Stimulated activated CD4-positive, alpha-beta T cell treated with anti-CD3 and anti-CD28 coated beads, Interleukin-1b, Interleukin-23, amount 100 ng/mL, for 1 hour (primary cell): ENCODE measurements at places on chromosomes 2 and 18.

DNA sequence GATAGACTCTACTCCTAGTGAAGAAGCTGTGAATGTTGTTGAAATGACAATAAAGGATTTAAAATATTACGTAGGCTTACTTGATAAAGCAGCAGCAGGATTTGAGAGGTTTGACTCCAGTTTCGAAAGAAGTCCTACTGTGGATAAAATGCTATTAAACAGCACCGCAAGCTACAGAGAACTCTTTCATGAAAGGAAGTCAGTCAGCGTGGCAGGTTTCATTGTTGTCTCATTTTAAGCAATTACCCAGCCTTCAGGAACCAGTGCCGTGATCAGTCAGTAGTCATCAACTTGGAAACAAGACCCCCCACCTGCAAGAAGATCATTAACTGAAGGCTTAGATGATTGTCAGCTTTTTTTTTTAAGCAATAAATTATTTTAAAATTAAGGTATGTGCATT is 14.0 kb downstream of the USP14 start:
- no peak for DNase-seq

GRCh38 chr2:203732953-203733510 is 26.6 kb downstream of the CD28 start:
- DNase-seq = no peak

DNA sequence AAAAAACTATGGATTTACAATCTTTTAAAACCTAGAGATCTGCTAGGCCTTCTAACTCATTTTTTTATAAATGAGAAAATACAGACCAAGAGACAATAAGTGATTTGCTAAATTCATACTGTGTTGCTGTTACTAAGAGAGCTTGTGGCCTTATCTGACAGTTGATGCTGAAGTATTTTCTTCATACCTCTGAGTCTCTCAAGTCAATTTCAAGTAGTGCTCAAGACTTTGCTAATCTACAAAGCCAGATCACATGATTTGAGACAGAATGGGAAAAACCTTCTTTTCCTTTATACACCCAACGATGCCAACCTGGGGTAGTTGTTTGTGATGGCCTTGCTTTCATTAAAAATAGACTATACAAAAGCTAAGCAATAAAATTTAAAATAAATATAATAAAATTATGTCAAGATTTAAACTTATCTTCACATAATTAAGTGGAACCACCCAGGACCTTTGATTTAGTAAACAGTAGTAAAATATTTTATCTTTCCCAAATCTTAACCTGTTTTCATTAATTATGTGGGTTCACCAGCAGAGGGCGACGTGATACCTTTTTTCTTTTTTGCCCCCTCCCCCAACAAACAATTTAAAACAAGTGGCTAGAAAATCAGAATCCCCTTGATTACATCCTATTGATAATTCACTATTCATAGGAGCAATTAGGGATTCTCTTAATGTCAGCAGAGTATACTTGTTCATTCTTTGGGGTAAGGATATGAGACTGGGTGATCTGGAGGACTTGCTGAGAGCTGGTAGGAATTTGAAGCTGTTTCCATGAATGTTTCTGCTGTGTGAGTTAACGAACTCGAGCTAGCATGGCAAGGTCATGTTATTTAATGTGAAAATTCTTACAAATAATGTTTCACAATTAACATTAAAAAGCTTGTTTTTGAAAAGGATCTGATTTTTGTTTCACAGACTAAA is 49.6 kb upstream of the SLC5A7 start:
- DNase-seq = no peak

DNA sequence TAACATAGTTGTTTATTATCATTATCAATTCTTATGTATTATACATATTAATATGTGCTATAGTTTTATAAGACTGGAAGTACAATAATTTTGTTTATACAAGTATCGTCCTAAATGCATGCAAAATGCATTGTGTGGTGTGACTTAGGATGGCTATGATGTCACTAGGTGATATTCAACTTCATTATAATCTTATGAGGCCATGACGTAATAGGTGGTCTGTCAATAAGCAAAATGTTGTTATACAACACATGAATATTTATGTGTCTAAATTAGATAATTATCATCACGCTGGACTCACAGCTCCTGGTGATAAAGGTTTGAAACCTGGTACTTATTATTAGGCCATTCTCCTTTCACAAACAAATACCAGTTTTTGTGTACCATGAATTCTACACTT is 104.4 kb upstream of the NYAP2 start:
- DNase-seq = no peak

- DNase-seq = no peak
Observed at GRCh38 chr2:66110608-66111007, 324.3 kb upstream of the MEIS1 start.
